Hematopoietic multipotent progenitor cell (in vitro differentiated cells): ENCODE measurements at places on chromosomes 13 and 19.
A peak's percentile ranks its signal among the peaks of the same experiment; 100 is the strongest.

- DNase-seq, result no peak
These were observed 1.1 kb downstream of the ZNF850 start for GRCh38 chr19:36771261-36772231.

DNA sequence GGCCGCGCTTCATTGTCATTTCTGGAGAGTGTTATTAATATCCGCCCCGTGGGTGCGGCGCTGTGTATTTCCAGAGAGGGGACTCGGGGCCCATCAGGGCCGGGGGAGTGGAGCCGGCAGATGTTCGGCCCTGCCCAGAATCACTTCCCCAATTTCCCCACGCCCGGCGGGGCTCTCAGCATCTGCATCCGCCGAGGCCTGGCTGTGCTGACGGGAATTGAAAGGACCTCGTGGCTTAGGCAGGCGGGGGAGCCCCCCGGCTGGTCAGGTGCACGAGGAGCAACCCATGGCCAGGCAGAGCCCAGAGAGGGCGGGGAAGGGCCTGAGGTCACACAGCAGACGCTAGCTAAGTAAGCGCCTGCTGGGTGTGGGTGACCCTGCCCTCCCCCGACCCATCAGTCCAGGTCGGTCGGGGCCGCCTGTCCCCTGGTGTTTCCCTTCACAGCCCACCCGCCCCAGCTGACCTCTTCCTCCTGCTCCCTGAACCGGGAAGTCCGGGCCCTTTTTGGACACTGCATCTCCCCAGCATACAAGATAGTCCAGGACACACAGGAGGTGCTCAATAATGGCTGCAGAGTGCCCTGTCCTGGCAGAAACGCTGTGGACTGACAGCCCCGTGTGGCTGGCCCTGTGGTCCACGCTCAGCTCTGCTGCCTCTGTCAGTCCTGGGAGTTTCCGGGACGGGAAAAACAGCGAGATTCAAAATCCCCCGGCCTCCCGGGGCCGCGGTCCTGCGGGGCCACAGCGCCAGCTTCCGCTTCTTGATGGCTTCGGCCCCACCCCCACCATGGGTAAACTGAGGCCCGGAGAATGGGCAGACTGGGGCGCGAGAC is 22.1 kb downstream of the ARID3A start:
- no peak for DNase-seq

DNA sequence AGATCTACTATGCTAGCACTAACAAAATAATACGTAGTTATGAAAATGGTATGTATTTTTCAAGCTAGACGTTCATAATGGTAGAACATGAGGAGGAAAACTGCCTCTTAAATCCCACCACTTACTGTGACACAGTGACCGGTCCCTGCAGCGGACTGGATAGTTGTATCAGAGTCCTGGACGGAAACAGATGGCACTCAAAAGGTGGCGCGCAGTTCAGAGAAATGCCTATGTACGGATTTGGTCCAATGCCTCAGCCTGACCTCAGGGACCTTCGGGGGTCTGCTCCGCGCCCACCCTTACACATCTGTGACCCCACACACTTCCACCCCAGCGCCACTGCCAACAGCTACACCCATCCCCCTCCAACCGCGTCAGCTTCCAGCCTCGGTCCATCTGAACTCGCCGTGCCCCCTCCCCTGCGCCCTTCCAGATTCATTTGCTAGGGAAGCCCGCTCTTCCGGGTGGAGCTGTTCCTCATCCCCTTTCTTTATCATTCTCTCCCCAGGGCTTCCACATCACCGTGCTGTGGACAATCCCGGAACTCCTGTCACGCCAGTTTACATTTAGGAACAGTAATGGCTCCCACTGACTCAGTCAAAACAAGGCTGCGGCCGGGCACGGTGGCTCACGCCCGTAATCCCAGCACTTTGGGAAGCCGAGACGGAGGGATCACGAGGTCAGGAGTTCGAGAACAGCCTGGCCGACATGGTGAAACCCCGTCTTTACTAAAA is 792 bp upstream of the LENG8 start:
- peak; percentile 40 for DNase-seq

DNA sequence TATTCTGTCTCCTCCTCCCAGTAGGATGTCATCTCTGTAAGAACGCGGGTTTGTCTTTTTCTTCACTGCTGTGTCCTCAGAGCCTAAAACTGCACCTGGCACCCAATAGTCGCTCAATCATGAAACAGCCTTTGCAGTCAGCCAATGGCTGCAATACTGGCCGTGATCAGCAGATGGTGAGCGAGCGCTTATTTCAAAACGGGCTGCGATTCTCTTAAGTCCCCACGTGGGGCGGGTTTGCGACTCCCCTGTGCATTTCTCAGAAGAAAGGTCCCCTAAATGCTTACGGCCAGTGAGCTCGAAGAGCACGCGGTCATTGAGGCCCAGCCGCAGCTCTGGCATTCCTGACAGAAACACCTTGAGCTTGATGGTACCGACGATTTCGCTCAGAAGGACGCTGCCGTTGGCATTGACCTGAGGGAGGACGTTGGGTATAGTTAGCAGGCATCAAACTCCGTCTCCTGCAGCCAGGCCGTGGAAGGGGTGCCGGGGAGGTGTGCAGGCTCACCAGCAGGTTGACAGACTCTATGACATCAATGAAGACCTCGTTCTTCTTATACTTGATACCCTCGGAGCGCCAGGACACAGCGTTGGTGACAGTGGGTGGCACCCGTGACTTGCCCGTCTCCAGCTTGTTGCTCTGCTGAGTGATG is 6.0 kb downstream of the AP1M2 start:
- DNase-seq, result peak; percentile 95

GRCh38 chr13:30668312-30668711 is 50.6 kb downstream of the USPL1 start:
- DNase-seq, result no peak

- DNase-seq, result no peak
These were observed 212.2 kb upstream of the HTR2A start for GRCh38 chr13:47109028-47109427.

DNA sequence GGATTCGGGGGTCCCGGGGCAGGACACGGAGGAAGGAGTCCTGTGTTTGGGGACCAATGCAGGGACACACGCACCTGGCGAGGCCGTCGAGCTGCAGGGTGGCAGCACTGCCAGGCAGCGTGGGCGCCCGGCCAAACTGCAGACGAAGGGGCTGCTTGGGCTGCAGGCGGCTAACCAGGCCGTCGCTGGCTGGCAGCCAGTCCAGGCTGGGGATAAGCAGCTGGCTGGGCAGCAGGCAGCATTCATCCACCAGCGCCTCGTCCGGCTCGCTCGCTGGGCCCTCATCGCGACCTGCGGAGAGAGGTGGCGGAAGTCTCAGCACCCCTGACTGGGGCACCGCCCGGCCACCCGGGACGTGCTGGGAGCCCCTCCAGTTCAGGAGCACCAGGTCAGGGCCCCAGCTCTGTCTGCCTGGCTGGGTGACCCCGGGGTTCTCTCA is 11.5 kb downstream of the CFD start:
- DNase-seq, result no peak

- DNase-seq, result no peak
These were observed 29.5 kb downstream of the ZNF90 start for GRCh38 chr19:20107301-20107700.

DNA sequence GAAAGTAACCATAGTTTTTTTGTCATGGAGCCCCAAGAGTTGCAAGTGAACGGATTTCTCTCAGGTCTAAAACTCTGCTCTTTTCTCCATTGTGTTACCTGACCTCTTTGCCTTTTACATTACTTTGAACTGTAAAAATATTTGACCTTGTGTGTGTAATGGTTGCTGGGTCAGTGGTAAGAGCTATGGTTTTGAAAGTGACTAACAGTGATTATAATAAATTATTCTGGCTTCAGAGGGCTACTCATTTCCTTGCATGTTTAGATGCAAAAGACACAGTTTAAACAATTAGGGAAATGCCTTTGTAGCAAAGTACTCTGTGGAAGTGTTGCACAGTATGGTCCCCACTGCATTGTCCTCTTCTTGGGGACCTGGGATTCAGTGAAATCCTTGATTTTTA is 29.3 kb upstream of the PSG8 start:
- no peak for DNase-seq

DNA sequence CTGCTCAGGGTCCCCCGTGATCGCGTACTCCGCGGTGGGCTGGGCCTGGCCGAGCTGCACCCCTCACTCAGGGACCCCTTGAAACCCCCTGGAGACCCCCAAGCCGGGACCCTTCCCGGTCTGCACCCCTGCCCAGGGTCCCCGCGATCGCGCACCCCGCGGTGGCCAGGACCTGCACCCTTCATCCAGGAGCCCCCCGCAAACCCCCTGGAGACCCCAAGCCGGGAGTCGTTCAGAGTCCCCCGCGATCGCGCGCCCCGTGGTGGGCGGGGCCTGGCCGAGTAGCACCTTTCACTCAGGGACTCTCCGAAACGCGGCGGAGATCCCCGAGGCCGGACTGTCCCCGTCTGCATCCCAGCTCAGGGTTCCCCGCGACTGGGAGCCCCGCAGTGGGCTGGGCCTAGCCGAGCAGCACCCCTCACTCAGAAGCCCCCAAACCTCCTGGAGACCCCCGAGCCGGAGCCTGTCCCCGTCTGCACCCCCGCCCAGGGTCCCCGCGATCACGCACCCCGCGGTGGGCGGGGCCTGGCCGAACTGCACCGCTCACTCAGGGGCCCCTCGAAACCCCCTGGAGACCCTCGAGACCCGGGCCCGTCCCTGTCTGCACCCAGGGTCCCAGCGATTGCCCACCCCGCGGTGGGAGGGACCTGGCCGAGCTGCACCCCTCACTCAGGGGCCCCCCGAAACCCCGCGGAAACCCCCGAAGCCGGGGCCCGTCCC is 748 bp downstream of the LMNB2 start:
- no peak for DNase-seq

- DNase-seq, result no peak
These were observed 48.6 kb downstream of the ZNF91 start for GRCh38 chr19:23346696-23347095.

DNA sequence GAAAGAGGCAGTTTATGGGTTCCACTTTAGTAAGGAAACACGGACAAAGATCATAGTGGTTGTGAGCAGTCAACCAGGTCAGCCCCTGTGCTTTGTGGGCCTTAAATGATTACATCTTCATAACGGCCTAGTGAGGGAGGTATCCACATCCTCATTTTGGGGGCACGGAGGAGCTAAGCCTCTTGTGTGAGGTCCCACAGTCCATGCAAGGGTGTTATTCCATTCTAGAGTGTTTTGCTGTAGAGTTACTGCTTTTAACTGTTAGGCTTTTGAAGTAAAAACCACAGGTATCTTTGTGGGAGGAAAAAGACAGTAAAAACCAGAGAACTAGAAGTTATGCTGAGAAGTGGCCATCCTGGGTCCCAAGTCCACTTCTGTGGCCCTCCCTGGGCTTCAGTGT is 4.0 kb downstream of the NOP53 start:
- DNase-seq, result no peak

DNA sequence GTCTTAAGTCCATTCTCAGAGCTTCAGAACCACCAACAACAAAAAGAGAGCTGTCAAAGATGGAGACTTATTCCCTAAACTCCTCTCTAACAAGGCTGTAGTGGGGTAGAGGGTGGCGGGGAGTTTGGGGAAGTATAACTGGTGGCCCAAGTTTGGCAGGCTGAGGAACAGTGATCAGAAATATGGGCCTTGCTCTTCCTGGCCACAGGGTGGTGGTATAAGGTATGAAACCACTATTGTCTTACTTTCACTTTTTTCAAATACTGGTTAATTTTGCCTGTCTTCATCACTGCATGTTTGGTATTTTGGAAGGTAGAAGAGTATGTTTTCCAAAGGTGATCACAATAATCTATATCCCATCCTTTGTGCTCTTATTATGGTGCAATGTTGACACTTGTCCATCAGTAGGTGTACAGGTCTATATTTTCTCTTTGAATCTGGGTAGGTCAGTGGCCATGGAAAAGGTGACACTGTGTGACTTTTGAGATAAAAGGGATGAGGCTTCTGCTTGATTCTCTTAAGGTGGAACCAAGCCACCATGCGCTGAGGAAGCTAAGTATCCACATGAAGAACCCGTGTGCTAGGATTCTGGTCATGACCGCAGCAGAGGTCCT is 23.2 kb upstream of the GPC5 start:
- DNase-seq, result no peak

GRCh38 chr19:45264781-45265317 is 13.8 kb downstream of the MARK4 start:
- DNase-seq, result no peak

DNA sequence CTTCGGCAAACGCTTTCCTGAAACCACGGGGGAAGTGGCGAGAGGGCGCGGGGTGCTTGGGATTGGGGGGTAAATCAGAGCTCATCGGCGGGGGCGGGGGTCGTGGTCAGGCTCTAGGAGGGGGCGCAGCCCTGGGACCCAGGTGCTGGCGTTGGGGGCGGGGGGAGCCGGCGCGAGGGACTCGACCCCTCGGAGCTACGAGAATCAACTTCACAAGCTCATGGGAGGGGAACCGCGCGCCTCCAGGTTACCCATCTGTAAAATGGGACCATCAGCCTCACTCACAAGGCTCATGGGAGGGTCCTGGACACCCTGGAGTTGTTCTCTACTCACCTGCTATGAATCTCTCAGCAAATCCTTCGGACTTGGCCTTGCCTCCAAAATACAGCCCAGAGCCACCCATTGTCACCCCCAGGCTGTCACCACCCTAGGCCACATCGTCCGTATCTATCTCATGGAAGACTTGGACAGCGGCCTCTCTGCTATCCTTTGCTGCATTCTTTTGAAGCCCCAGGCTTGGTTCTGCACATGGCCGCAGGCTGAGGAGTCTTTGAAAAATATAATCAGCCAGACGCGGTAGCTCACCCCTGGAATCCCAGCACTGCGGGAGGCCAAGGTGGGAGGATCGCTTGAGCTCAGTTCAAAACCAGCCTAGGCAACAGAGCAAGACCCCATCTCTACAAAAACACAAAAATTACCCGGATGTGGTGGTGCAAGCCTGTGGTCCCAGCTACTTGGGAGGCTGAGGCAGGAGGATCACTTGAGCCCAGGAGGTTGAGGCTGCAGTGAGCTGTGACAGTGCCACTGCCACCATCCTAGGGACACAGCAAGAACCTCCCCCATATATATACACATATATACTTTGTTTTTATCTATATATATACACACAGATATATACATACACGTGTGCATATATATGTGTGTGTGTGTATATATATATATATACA is 939 bp upstream of the RANBP3 start:
- DNase-seq, result no peak

DNA sequence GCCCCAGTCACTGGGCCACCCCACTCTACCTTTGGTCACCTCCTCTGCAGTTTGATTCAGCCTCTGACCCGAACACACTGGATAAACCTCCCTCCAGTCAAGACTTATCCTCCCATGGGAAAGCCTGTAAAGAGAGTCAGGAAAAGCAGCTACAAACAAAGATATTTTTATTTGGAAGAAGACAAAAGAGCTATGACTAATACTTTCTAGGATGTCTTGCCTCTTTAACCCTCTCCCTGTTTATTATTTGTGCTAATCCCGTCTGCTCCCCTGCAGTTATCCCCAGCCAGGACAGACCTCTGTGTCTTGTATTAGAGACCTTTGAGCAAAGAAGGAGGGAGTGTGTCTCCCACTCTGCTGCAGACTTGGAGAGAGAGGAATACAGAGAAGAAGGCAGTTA is 178.3 kb downstream of the EFNB2 start:
- DNase-seq, result no peak
